Inflammatory macrophage treated with lipopolysaccharide for 1 hour (primary cell): ENCODE measurements at places on chromosomes 5 and 9.

DNA sequence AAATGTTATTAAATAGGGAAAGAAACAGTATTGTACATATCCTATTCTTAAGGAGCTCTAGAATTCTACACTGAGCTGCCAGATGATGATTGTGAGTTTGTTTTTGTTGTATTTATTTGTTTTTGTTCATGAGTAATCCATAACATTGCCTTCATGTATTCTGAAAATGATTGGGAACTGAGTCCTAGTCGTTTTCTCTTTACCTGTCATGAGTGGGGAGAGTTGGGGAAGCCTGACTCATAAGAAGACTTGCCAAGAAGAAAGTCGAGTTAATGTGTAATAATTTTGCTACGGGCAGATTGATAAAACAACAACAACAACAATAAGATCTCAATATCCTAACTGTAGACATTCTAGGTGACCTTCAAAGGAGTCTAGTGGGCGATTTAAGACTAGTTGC lies 103.8 kb downstream of the ANKRD55 start:
- DNase-seq, result no peak

DNA sequence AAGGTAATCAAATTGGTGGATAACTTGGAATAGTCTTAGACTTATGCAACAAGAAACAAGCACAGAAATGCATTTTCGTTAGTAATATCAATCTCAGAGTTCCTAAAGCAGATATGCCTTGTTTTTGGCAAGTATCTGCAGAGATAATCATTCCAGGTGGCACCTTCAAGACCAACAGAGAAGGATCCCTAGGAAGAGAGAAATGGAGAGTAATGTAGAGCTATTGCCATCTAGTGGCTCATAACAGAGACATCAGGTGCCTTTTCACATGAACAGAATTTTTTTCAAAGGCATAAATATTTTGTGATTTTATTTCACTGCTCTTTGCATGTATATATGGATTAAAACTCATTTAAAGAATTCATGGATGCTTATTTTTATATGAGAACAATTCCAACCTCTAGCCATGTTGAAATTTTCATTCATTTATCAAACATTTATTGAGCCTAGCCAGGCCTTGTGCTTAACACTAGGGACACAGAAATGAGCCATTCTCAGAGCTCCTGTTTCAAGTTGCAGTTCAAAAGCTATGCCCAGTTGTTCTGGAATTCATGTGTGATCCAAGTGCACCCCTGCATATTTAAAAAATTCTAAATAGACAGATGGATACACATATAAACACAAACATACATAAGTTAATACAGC lies 117.5 kb upstream of the OR13F1 start:
- DNase-seq, result peak; percentile 1

GRCh38 chr5:141349917-141350619 lies at the start of gene PCDHGB1:
PCDHGB1 (plus strand) TSS chr5:141350099; CDS start chr5:141350261, 162 bp downstream.
- DNase-seq, result no peak

DNA sequence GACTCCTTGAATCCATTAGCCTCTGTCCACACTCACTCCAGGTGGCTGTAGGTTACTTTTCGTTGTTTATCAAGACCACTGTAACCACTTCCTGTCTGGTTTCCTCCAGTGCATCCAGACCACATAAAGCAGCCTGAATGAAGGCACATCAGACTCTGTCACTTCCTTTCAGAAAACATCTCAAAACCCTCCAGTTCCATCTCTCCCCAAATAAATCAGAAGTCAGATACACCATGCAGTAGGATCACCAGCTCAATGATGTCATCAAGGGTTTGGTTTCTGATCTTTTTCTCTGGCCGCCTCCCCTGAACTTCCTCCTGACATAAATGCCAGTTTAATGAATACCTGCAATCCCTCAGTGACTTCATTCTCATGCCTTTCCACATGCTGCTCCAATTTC lies 161.2 kb downstream of the ZNF462 start:
- DNase-seq, result no peak

DNA sequence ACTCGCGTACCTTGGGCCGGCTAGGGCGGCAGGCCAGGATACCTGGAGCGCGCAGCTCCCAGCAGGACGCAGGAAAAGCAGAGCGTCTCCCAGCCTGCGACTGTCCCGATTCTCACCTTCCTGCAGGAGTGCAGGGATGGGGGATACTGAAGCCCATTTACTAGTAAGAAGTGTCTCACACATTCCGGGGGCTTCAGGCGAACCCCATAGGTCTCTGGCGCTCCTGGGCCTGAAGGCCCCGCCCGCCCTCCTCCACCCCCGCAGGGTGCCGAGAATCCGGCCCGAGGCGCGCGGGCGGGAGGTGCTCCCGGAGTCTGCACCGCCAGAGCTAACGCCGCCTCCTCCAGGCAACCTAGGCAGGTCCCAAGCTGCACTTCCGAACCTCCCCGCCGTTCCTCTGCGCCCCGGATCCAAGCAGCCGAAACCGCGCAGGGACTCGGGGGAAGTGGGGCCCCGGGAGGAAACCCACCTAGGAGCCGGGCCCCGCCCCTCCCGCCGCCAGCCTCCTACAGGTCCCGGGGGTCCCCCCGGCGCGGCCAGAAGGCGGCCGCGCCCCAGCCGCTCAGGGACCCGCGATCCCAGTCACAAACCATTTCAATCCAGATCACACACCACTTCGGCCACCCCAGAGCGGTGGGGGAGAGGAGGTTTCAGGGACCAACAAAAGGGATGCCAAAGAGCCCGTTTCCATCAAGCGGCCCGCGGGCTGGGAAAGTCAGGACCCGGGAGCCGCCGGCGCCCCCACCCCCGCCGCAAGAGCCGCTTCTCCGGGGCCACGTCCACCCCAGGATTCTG lies 1.2 kb downstream of the ROR2 start:
- no peak for DNase-seq

GRCh38 chr9:70010015-70010414 lies 33.6 kb upstream of the MAMDC2 start:
- no peak for DNase-seq

- DNase-seq, result no peak
These were observed 338.6 kb downstream of the TMEM38B start for GRCh38 chr9:106032978-106033377.
